ENCODE measurements at places on chromosomes 5 and 9. TPM values are rescaled to one million over a fixed set of nuclear protein-coding genes. Genes with fewer than 3 reads are reported as not detected.

GRCh38 chr5:100595152-100595811 is 60.1 kb downstream of the FAM174A start:
- H3K27ac ChIP-seq, result no peak overlapping the region
- DNase-seq, result peak; percentile 97
- H3K36me3 ChIP-seq, result no peaks in the 10 kb centered on the region
- peaks cover 2% of the 10 kb centered on the region for H3K4me1 ChIP-seq
- peak overlapping the region; percentile 14 for H3K4me3 ChIP-seq

- H3K27ac ChIP-seq, result no peak overlapping the region
- no peaks in the 10 kb centered on the region for H3K36me3 ChIP-seq
- no peaks in the 10 kb centered on the region for H3K27me3 ChIP-seq
- H3K4me3 ChIP-seq, result no peak overlapping the region
- no peak for DNase-seq
- H3K4me1 ChIP-seq, result no peaks in the 10 kb centered on the region
Measured at GRCh38 chr9:15743512-15743911, 190.7 kb downstream of the CCDC171 start.

- no peaks in the 10 kb centered on the region for H3K36me3 ChIP-seq
- DNase-seq, result peak; percentile 44
- no peaks in the 10 kb centered on the region for H3K27me3 ChIP-seq
Measured at GRCh38 chr9:20526500-20527319, 95.6 kb downstream of the MLLT3 start.

DNA sequence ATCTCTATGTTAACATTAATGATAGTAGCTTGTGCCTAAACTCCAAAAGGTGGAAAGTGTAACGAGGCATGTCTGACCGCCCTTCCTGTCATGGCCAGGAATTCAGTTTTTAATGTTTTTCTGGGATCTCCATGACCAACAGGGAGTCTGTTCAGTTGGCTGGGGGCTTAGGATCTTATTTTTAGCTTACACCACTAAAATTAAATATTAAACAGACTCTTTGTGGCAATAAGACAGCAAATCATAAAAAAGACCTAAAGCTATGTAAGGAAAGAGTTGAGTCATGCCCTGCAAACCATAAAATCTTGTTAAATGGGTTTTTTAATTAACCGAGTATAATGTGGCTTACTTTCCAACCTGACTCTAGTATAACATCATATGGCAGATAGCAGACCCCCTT is 247.8 kb downstream of the DIRAS2 start:
- no peak overlapping the region for H3K4me3 ChIP-seq
- H3K27ac ChIP-seq, result no peak overlapping the region
- no peaks in the 10 kb centered on the region for H3K27me3 ChIP-seq
- DNase-seq, result no peak
- no peaks in the 10 kb centered on the region for H3K36me3 ChIP-seq

DNA sequence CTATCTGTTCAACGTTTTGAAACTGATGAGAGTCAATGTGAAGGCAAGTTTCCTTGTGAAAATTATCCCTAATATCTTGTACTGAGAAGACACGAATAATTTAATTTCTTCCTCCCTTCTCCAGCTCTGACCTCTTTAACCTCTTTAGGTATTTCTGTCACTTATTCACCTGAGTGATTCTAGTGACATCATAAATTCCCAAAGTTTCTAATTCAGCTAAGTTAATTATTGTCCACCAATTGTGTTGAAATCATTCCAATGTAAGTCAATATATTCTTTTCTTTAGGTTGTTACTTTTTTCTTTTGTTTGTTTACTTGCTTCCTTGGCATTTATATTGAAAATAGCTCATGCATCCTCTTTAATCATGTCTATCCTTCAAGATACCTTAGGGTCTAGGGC is 143.8 kb downstream of the PAPPA start:
- H3K36me3 ChIP-seq, result peaks cover 28% of the 10 kb centered on the region
- DNase-seq, result no peak
- no peaks in the 10 kb centered on the region for H3K4me1 ChIP-seq
- no peaks in the 10 kb centered on the region for H3K27me3 ChIP-seq

Gene NIM1K
- total RNA-seq, result 0.56 TPM

Gene NR4A3
- total RNA-seq, result 1.9 TPM

DNA sequence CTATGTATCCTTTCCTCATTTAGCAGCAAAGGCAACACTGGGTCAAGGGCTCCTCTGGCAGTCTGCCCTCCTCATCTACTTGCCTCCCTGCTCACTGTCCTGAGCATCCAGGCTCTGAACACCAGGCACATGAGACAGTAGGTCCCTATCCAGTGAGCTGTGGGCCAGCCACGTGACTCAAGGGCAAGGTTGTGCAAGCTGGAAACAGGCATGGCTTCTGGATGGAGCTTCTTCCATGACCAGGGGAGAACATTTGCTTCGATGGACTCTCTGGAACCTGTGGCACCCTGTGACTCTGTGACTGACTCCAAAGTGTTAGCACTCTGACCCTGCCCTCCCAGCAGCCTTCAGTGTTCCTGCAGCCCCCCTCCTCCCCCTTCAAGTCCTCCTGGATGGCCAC is 31.2 kb downstream of the ENHO start:
- no peak for DNase-seq
- H3K4me1 ChIP-seq, result no peaks in the 10 kb centered on the region
- H3K27me3 ChIP-seq, result peaks cover 24% of the 10 kb centered on the region
- no peaks in the 10 kb centered on the region for H3K36me3 ChIP-seq
- H3K27ac ChIP-seq, result no peak overlapping the region
- H3K4me3 ChIP-seq, result no peak overlapping the region

DNA sequence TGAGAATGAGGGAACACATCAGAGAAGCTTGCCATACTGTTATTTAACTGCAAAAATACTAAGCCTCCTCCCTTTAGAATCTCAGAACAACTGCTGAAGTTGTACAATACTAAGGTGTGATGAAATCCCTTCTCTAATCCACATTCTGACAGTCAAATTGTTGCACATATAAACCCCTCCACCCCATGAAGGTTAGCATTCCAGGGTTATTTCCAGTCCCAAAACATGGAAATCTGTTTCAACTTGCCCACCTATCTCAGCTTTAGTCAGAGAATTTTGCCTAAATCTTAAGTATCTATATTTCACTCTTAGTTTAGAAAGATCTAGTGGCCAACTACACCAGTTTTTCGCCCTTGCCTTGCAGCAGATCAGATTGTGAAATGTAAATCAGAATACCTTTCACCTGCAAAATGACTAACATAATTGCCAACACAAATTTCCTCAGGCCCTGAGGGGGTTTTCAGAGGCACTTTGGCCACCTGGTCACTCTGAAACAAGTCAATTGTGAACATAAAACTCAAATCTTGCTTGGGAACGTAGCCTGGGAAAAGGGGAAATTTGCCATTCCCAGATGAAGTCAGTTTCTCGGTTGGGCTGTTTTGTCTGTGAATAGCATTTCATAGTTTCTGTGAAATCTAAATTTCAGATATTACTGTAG is 93.9 kb downstream of the EFNA5 start:
- H3K4me3 ChIP-seq, result no peak overlapping the region
- H3K27ac ChIP-seq, result no peak overlapping the region
- no peaks in the 10 kb centered on the region for H3K36me3 ChIP-seq
- 0 out of 2 replicates have a peak, but pooled peaks cover 1% of the 10 kb centered on the region for H3K4me1 ChIP-seq

- peaks cover 31% of the 10 kb centered on the region for H3K36me3 ChIP-seq
- H3K27me3 ChIP-seq, result no peaks in the 10 kb centered on the region
- H3K27ac ChIP-seq, result no peak overlapping the region
- H3K4me3 ChIP-seq, result no peak overlapping the region
Measured at GRCh38 chr9:113998525-113999255, 79.4 kb downstream of the AMBP start.

DNA sequence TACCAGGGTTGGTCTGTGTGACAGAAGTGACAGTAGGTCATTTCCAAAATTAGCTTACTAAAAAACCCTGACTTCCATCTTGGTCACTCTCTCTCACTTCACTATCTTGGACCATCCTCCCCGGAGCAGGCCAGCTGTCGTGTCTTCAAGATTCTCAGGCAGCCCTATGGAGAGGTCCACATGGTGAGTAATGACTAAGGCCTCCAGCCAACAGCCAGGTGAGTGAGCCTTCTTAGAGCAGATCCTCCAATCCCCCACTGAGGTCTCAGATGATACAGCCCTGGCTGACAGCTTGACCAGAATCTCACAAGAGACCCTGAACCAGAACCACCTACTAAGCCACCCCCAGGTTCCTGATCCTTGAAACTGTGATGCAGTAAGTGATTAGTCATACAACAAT is 92.0 kb downstream of the DCP2 start:
- H3K27me3 ChIP-seq, result no peaks in the 10 kb centered on the region
- peaks cover 14% of the 10 kb centered on the region for H3K4me1 ChIP-seq
- H3K27ac ChIP-seq, result peak overlapping the region; percentile 45
- H3K36me3 ChIP-seq, result peaks cover 35% of the 10 kb centered on the region
- H3K4me3 ChIP-seq, result no peak overlapping the region
- peak; percentile 82 for DNase-seq

- no peak overlapping the region for H3K4me3 ChIP-seq
- no peak for DNase-seq
- no peaks in the 10 kb centered on the region for H3K36me3 ChIP-seq
- H3K4me1 ChIP-seq, result no peaks in the 10 kb centered on the region
- H3K27ac ChIP-seq, result no peak overlapping the region
Measured at GRCh38 chr5:4361753-4362152, 766.1 kb downstream of the IRX1 start.

- H3K4me1 ChIP-seq, result peaks cover 12% of the 10 kb centered on the region
- no peak overlapping the region for H3K4me3 ChIP-seq
- H3K27me3 ChIP-seq, result no peaks in the 10 kb centered on the region
- no peak for DNase-seq
Measured at GRCh38 chr5:149022200-149022599, 40.7 kb downstream of the SH3TC2 start.

Gene GNG10
- 48.8 TPM for total RNA-seq

Gene OR1J2
- total RNA-seq, result not detected

DNA sequence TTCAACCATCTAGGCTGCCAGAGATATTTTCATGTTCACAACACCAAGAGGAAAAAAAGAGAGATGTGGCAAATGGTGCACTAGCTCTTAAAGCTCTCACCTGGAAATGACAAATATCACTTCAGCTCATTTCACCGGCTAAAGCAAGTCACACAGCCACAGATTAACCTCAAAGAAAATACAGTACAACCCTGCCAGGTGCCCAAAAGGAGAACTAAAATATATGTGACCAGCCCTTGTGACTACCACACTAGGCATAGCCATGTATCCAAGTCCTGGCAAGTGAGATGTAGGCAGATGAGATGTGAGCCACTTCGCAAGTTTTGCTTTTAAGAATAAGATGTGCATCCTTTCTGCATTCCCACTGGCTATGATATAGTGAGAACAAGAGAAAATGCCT is 41.4 kb downstream of the AGTPBP1 start:
- no peaks in the 10 kb centered on the region for H3K36me3 ChIP-seq
- H3K4me1 ChIP-seq, result no peaks in the 10 kb centered on the region
- H3K27me3 ChIP-seq, result no peaks in the 10 kb centered on the region
- no peak for DNase-seq

Gene LECT2
- not detected for total RNA-seq

- no peak for DNase-seq
- no peak overlapping the region for H3K27ac ChIP-seq
- H3K4me3 ChIP-seq, result no peak overlapping the region
- no peaks in the 10 kb centered on the region for H3K4me1 ChIP-seq
- H3K36me3 ChIP-seq, result no peaks in the 10 kb centered on the region
Measured at GRCh38 chr9:18127499-18127875, 346.5 kb upstream of the ADAMTSL1 start.

DNA sequence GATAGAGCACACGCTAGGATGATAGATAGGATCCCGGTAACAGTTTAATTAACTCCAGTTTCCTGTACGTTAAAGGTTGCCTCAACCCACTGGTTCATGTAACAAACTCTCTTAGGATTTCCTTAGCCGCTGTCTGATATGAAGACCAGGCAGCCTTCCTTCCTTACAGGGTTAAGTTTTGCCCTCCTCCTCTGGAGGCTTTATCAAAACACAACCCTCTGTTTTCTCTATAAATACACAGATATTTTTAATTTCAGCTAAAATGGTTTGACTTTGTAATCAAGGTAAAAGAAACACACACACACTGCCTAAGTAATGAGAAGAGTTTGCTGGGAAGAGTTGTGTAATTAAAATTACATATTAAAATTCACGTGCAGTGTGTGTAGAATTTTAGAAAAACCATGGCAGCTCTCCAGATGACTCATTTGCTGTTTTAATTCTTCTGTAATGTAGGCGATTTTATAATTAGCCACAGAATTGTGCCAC is 369.8 kb downstream of the CSNK1G3 start:
- H3K36me3 ChIP-seq, result no peaks in the 10 kb centered on the region
- H3K27me3 ChIP-seq, result no peaks in the 10 kb centered on the region
- no peak overlapping the region for H3K4me3 ChIP-seq
- DNase-seq, result peak; percentile 34

Gene DND1
- total RNA-seq, result under 0.01 TPM

DNA sequence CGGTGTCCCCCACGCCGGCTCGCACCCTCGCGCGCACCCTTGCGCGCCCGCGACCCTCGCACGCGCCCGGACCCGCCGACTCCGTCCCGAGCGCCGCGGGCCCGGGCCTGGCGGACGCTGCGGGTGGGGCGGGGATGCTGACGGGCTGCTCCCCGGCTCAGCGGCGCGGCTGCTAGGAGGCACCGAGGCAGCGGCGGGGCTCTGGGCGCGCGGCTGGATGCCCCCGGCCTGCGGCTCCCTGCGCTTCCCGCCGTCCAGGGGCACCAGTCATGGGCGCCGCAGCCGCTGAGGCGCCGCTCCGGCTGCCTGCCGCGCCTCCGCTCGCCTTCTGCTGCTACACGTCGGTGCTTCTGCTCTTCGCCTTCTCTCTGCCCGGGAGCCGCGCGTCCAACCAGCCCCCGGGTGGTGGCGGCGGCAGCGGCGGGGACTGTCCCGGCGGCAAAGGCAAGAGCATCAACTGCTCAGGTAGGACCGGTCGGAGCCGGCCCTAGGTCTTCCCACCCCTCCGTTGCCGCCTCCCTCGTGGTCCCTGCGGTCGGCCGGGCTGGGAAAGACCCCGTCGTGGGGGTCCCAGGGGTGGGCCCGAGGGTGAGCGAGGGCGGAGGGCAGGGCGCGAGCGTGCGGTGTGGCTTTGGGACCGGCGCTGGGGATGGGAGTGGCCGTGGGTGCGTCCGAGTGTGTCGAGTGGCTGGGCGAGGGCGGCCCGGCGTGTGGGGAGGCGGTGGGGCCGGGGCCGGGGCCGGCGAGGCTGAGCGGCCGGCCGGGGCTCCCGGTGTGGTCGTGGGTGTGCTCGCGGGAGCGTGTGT is 530 bp downstream of the TMEFF1 start:
- H3K4me3 ChIP-seq, result peak overlapping the region; percentile 90
- DNase-seq, result peak; percentile 29
- H3K27me3 ChIP-seq, result no peaks in the 10 kb centered on the region
- H3K4me1 ChIP-seq, result no peaks in the 10 kb centered on the region

Data from IMR-90 (cell line).